ENCODE measurements at places on chromosomes 3 and 15.

DNA sequence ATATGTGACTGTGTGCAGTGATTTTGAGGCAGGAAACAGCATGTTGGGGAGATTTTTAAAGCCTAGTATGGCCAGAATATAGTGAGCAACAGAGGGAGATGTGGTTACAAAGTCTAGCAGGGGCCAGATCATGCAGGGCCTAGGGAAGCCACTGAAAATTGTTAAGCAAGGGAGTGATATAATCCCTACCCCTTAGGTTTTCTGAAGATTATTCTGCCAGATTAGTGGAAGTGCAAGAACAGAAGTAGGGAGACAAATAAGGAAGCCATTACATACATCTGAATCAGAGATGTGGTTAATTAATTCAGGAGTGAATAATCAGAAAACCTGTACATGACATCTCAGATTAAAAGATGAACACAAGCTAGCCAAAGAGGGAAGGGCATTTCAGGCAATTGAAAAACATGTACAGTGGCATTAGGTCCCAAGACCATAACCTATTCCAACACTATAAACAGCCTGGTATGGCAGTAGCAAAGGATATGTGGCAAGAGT is 54.8 kb downstream of the MSL2 start:
- DNase-seq = no peak

GRCh38 chr3:171397089-171397488 is 63.1 kb downstream of the TNIK start:
- no peak for DNase-seq

- no peak for DNase-seq
Measured at GRCh38 chr15:36161771-36162212, 417.6 kb upstream of the CDIN1 start.

DNA sequence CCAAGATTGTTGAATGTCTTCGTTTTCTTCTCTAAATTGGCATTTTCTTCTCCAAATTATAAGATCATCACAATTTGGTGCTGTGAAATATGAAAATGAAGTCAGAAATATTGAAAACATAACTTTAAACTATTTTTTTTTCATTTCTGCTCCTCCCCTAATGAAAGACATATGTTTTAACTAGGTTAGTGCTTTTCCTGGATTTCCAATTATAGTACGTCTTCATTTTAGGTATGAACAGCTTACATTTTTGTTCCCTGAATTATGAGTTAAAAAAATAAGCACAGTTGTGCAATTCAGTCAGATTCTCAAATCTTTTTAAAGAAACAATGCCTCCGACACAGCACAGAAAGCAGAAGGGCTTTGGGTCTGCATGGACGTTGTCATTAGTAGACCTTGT is 83.5 kb upstream of the CFAP20DC start:
- no peak for DNase-seq

DNA sequence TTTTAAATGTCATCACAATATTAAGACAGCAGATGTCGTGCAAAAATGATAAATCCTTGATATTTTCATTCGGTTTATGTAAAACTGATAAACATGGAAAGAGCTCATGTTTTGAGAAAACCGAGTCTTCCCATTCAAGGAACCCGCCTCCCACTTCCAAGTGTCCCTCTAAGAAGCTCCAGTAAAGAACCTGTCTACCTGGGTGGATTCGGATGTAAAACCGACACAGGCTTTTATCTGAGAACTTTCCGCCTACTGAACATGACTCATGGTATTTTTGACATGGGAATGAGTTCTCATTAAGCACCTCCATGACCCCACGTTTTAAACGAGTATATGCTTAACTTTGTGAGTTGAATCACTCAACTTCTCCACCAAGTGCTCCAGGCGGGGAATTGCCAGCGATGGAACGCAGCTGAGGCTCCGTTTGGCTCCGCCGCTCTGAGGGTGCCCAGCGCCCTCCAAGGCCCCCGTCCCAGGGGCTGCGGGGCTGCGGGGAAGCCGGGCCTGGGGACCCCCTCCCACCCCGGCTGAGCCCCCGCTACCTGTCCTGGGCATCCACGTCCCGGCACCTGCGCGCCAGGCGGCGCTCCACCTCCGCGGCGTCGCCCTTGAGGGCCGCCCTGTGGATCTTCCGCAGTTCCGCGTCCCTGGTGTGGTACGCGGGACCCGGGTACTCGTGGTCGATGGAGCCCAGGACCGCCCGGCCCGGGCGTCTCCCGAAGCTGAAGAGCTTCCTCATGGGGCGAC is 119.9 kb downstream of the LMLN start:
- DNase-seq = no peak

- DNase-seq = no peak
Measured at GRCh38 chr3:108823227-108823626, 641 bp downstream of the TRAT1 start.

GRCh38 chr15:70478251-70478990 is 284.9 kb downstream of the UACA start:
- no peak for DNase-seq

DNA sequence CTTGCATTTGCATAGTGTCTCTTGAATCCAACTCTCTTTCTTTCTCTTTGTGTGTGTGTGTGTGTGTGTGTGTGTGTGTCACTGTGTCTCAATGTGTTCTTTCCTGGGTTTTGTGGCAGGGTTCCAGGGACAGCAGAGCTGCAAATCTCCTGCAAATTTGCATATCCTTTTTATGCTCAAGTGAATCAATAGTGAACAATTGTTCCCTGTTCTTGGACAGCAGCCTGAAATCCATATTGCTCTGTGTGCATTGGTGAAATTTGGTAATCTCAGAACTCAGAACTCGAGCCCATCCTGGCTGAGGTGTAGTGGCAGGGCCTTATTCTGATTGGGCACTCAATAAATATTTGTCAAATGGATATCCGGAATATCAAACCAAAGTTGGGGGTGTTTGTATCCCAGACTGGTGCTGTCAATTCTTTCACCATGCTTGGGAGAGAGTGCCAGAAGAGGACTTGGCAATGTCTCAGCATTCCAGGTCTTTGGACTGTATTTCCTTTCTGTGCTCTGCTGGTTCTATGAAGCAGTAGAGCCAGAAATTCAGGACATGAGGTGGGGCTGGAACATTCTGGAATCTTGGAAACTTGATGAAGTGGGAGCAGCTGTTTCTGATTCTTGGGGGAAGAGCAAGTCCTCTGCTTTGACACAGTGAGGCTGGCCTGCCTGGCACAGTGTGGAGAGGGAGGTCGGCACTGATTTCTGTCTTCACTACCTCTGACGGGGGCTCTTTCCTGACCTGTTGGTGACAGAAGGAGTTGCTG is 380.6 kb upstream of the C2CD4B start:
- DNase-seq = no peak

DNA sequence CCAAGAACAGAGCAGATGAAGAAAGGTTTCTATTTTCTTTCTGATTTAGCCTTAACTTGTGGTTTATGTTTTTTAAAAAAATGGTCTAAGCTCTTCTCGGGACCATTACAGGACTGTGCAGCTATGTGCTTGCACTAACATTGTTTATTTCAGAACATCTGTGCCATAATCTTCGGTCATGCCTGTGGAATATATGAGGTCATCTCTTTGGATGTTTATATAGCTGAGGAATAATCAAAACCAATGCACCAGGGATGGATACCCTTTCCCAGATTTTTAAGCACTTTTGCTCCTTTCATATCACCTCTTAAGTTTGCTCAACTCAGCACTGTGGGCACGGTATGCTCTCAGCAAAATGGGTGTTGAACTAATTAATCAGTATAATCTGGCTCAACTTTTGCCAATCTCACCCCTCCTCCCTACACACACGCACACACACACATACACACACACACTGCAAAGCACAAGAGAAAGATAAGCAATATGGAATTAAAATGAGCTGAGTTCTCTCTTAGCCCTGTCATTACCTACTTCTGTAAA is 268.5 kb upstream of the TMC3 start:
- DNase-seq = no peak

- no peak for DNase-seq
Measured at GRCh38 chr3:20091331-20092047, 51.2 kb downstream of the KAT2B start.

- no peak for DNase-seq
Measured at GRCh38 chr3:50430950-50431435, 71.7 kb upstream of the TMEM115 start.

DNA sequence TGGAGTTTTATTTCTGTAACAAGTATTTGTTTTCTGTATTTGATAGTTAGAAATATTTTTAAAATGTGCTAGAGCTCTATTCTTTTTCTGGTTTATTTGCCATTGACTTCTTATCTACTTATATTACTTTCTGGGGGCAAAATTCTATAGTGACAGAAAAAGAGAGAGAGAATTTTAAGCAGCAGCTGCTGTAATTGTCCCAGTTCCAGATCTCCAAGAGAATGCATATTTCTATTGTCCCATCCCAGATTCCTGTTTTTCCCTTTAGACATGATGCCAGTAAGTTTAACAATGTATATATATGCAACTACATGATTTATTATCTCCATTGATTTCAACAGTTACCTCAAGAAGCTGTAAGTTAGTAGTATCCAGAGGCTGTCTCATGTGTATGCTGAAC is 541.7 kb upstream of the ZNF385D start:
- DNase-seq = no peak

DNA sequence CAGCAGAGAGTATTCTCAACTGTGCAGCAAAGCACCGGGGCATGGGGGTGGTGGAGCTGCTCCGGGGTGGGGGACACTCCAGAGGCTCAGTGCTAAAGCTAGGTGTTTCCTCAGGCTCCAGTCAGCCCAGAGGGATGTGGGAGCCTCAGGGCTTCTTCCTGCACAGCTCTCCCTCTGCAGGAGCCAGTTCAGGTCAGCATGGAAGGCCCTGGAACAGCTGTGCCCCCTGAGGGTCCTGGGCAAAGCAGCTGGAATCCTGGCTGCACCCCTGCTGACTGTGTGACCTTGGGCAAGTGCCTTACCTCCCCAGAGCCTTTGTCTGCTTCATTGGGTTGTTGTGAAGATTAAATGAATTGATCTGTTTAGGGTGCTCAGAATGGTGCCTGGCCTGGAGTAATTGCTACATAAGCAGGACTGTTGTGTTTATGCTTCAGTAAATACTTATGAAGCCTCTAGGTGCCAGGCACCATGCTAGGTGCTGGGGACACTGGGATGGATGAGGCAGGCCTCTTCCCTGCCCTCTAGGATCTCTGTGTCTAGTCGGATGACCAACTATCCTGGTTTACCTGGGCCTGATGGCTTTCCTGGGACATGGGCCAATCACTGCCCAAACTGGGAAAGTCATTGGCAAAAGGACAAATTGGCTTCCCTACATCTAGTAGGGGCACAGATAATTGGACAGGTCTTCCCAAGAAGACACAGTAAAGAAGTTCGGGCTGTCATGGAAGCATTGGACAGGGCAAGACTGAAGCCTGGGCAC is 64.2 kb upstream of the LCTL start:
- no peak for DNase-seq

DNA sequence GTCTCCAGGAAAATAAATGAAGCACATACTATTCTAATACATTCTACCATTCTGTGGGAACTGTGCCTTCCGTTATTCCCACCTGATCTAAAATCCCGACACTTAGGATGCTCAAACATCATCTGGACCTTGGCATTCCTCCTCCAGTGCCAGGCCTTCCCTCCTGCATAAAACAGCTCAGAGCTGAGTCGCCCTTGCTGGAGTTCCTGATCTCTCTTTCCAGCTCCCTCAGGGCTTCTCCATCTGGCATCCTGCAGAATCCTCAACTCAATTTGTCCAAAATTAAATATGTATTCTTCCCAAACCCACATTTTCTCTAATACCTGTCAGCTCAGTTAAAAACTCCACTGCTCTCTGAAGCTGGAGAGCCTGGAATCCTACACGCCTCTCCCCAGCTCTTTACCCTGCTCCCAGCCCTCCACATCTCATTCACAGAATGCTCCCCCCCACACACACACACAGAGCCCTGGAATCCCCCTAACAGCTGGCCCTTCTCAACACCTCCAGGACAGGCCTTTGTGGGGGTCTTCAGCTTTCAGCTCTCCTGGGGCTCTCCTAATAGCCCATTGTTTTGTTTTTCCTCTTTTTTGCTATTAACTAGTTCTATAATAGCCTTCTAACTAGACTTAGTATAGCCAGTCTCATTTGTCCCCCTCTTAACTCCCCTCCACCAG is 78.5 kb downstream of the HMG20A start:
- DNase-seq = no peak

DNA sequence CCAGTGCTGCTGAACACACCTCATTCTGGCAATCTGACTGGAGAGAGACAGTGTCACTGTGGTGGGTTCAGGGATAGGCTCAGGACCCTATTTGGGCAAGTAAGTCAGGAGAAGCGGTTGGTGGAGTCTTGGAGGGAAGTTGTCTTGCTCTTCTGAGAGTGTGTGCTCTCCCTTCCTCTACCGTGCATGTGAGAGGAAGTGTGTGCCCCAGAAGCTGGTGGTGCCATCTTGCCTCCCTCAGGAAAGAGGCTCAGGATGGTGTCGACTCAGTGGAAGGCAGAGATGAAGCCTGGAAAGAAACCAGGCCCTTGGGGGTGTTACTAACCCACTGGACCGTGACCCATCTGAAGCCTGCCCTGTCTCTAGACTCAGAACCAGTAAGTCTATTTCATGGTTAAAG is 6.8 kb upstream of the RARRES1 start:
- DNase-seq = no peak

DNA sequence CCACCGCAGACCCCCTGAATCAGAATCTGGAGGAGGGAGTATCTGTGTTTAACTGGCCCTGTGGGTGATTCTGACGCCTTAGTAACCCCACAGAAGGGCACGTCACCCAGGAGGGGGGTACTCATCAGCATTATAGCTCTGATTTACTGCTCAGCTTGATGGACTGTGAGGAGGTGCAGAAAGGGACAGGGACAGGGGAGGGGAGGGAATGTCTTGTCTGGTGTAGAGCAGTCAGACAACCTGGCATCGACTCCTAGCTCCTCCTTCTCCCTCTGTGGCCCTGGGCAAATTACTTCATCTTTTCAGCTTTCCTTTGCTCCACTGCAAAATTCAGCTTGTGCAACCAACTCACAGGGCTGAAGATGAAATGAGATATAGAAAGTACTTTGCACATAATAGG is 42.3 kb upstream of the GLCE start:
- DNase-seq = no peak

DNA sequence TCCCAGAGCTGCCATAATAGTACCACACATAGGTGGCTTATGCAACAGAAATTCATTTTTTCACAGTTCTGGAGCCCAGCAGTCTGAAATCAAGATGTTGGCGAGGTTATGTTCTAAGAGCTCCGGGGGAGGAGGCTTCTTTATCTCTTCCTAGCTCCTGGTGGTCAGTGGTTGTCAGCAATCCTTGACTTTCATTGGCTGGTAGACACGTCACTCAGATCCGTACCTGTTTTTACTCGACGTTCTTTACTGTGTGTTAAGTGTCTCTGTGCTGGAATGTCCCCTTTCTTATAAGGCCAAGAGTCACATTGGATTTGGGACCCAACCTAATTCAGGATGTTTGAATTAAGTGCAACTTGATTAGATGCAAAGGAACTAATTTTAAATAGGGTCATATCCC is 218.5 kb upstream of the CNTN3 start:
- no peak for DNase-seq

DNA sequence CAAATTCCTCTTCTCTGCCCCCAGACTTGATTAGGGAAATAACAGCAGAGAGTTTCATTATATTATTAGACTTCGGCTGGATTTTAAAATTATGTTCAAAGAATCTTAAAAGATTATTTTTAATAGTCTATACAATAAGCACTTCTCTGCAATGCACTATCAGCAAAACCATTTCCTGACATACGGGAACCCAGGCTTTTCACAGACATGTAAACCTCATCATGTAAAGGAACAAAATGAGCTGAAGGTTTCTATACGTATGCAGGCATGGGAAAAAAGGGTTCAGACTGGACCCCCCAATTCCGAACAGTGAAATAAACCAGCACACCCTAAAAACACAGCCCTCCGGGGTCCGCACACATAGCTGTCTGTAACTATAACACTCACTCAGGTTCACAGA is 77.5 kb upstream of the LMOD3 start:
- no peak for DNase-seq

GRCh38 chr3:57864853-57865252 is 108.7 kb downstream of the SLMAP start:
- no peak for DNase-seq

GRCh38 chr3:87727783-87728182 is 331.0 kb downstream of the CGGBP1 start:
- no peak for DNase-seq
